ENCODE measurements at places on chromosomes 3 and 15. TPM values are rescaled to one million over a fixed set of nuclear protein-coding genes. Genes with fewer than 3 reads are reported as not detected.

DNA sequence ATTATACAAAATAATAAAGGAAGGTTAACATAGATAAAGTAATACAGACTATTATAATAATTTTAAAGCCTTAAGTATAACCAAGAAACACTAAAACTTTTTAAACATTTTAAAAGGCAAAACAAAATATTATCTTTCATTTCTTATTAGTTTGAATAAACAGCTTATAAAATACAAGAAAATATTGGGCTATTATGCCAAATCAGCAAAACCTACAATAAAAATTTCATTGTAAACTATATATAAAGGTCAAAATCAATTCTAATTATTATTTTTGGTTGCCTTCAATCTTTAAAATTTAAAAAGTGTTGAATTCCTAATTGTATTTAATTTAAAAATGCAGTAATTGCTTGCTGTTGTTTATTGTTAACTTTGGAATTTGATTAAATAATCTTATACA lies 430.0 kb downstream of the ROBO1 start:
- DNase-seq: no peak

DNA sequence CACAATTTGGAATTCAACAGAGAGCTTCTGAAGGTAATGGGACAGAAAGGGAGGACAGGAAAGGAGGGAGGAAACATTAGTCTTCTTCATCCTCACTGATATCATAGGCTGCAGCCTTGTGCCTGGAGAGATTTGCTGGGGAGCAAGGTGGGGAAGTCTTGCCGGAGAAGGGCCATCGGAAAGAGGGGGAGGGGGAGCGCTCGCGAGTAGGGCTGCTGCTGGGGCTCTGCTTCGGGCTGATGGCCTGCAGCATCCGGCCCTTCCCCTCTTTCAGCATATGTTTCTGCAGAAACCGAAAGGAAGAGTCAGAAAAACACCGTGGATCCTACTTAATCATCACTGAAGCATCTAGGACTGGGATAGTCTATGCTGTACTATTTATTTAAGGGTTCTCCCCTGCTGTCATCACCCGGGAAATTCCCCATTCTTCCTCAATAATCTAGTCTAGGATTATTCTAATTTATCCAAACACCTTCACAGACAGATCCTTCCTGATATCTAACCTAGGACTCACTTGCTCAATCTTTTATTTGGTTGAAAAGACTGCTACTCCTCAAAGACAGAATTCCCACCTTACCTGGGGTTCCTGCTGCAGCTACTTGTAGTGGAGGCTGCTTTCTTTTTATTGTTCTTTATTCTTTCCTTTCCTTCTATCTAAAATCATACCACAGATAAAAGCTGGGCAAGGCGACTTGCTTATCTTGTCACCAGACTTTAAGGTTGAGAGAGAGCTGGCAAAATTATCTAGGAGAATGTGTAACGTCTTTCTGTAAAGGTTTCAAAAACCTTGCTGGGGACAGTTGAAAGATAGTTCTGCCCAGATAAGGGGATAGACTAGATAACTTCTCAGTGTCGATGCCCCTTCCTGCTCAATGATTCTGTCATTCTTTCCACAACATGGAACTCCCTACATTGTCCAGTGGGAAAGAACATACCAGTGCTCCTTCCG lies 22.6 kb downstream of the SLC51A start:
- DNase-seq: no peak

- DNase-seq: no peak
Observed at GRCh38 chr3:148330542-148330941, 367.2 kb upstream of the AGTR1 start.

DNA sequence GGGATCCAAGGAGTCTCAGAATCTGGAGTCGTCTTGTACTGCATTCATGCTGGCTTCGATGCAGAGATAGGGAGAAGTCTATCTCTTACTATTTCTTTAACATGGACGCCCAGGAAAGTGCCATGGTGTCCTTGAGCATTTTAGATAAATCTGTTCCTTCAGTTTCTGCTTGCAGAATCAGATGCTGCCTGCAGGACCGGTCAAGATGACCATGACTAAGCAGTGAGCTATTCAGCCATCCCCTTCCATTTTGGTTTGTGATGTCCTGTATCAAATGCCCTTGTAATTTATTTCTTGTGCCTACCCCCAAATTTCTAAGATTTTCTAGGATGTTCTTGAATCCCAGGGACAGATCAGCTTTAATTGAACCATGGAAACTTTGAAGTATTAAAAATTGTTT lies 139.4 kb upstream of the TP63 start:
- DNase-seq: no peak

- no peak for DNase-seq
Observed at GRCh38 chr15:50051811-50052419, 67.1 kb downstream of the ATP8B4 start.

The PRR23B gene
- total RNA-seq: not detected

The EXD1 gene
- total RNA-seq: not detected

The DIPK2A gene
- 20.8 TPM for total RNA-seq

Data from posterior vena cava (tissue), 2 donors.